G401 (cell line): ENCODE measurements at places on chromosomes 1 and 21.

DNA sequence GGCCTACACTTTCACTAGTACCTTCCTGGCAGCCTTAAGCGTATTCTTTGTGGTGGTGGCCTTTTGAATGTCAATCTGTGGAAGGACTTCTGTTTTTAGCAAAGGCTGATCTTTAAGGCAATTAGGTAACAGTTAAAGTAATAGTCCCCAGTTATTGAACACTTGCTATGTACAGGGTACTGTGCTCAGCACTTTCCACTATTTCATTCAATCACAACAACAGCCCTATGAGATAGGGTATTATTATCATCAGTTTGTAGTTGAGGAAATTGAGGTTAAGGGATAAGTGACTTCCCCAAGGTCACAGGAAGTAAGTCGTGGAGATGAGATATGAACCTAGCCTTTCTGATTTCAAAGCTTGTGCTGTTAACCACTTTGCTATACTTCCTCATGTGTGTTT, 185.7 kb downstream of the ST6GALNAC3 start:
- no peak for DNase-seq

GRCh38 chr1:194071205-194071604, 884.8 kb upstream of the B3GALT2 start:
- DNase-seq, result no peak

DNA sequence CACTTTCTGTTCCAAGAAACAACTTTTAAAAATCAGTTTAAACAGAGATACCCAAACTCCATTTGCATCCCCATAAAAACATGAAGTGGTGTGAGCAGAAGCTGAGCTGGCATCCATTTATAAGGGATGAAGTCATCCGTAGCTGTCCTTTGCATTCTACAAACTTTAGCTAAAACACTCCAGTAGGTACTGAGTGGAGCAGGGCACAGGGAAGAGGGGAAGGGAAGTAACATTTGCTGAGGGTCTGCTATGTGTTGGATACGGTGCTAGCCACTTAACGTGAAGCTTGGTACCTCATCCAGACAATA, 32.9 kb downstream of the VWA5B1 start:
- DNase-seq, result no peak

- DNase-seq, result no peak
These were observed 32.4 kb downstream of the BCAR3 start for GRCh38 chr1:93649231-93649630.

DNA sequence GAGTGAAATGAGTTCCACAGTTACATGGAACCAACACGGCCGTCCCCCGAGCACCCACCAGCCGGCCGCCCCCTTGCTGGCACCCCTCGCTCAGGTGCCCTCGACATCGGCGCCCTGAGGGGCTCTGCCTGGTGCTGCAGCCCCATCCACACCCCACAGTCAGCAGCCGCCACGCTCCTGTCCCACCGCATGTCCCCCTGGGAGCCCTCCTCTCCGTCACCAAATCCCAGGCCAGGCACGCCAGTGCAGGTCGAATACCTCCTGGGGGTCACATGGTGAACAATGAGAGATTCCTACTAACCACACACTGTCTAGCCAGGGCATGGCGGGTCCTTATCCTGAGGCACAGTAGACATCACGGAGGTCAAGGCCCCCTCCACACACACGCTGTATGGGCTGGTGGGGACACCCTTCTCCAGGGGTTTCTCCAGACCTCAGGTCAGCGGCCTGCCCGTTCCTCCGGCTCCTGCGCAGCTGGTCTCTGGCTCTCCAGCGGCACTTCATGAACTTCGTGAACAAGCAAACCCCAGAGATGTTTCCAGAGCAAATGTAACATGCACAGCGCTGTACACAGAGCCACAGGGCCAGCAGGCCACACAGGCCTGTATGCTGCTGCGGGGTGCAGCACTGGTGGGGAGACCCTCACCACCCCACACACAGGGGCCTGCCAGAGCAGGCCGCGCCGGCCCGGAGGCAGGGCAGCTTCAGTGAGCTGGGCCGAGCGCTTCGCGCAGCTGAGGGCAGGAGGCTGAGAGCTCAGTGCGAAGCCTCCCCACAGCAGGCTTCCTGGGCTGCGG, 21.8 kb downstream of the POFUT2 start:
- DNase-seq, result no peak

- no peak for DNase-seq
These were observed 24.2 kb downstream of the ERG start for GRCh38 chr21:38474124-38474523.

DNA sequence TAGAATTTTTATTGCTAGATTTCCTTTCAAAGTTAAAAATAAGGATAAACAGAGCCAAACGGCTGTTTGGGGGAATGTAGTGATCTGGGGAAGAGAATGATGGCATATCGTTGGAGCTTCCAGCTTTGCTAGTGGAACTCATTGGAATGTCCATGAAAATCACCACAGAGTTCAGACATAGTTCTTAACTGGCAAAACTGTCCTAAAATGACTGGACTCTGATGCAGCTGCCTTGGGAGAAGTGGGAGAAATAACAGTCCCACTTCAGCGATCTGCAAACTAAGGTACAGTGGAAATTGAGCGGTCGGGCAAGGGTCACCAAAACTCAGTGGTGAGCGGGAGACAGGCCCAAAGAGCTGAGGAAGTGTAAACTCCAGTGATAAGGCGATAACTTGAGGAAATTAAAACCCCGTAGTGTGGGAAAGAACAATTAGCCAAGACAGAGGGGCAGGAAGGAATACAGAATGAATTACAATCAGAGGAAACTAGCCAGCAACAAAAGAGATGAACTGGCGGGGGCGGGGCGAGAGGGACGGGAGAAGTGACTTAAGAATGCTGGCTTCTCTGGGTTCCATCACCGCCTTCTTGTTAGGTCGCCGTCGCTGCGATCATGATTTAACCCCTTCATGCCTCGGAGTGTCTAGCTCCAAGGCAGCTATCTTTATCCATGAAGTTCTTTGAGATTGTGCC, 89.8 kb upstream of the ARHGAP29 start:
- no peak for DNase-seq
